ENCODE measurements at places on chromosomes 2 and 18.
A peak's percentile ranks its signal among the peaks of the same experiment; 100 is the strongest.

- no peak for DNase-seq
- no peaks in the 10 kb centered on the region for H3K36me3 ChIP-seq
- no peaks in the 10 kb centered on the region for H3K27me3 ChIP-seq
- no peak overlapping the region for H3K27ac ChIP-seq
- H3K4me3 ChIP-seq: no peak overlapping the region
Measured at GRCh38 chr2:6442252-6442985, 423.3 kb downstream of the CMPK2 start.

GRCh38 chr2:99572373-99573164 lies 82.8 kb upstream of the REV1 start:
- H3K4me1 ChIP-seq: no peaks in the 10 kb centered on the region
- no peak overlapping the region for H3K4me3 ChIP-seq
- H3K36me3 ChIP-seq: no peaks in the 10 kb centered on the region
- no peak overlapping the region for H3K27ac ChIP-seq
- no peak for DNase-seq

DNA sequence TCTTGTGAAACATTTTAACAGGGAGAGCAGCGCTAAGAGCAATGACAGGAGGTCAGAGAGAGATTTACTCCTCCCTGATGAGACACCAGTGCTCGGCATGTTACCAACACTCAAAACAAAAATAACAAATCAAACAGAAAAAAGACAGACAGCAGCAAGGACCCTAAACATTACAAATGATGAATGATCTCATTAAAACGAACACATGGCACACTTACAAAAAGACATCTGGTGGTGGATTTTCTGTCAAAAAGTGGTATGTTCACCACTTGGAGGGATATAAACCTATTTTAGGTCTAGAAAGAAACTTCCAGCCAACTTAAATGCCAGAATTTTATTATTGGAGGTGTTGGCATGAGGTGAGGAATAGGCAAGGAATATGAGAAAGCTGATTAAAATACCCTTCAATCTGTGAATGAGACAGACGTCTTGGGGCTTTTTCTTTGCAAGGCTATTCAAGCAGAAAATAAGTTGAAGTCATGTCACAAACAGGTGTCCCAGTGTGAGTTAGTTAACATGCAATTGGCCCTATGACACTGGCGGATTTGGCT lies 112.8 kb downstream of the PRELID3A start:
- peaks cover 7% of the 10 kb centered on the region for H3K4me1 ChIP-seq
- peak; percentile 22 for DNase-seq
- no peaks in the 10 kb centered on the region for H3K27me3 ChIP-seq
- H3K4me3 ChIP-seq: no peak overlapping the region
- no peak overlapping the region for H3K27ac ChIP-seq

GRCh38 chr2:69119104-69119894 lies 106.3 kb downstream of the ANTXR1 start:
- H3K27me3 ChIP-seq: no peaks in the 10 kb centered on the region
- peaks cover 23% of the 10 kb centered on the region for H3K4me1 ChIP-seq
- H3K36me3 ChIP-seq: no peaks in the 10 kb centered on the region
- no peak overlapping the region for H3K4me3 ChIP-seq

GRCh38 chr2:24875272-24875671 lies 44.8 kb downstream of the ADCY3 start:
- H3K27ac ChIP-seq: no peak overlapping the region
- H3K27me3 ChIP-seq: no peaks in the 10 kb centered on the region
- DNase-seq: no peak
- no peaks in the 10 kb centered on the region for H3K4me1 ChIP-seq

GRCh38 chr18:36130039-36130831 lies 536 bp downstream of the ELP2 start:
- H3K27me3 ChIP-seq: no peaks in the 10 kb centered on the region
- H3K27ac ChIP-seq: peak overlapping the region; percentile 100
- DNase-seq: no peak
- H3K4me1 ChIP-seq: peaks cover 13% of the 10 kb centered on the region
- H3K36me3 ChIP-seq: peaks cover 11% of the 10 kb centered on the region
- peak overlapping the region; percentile 87 for H3K4me3 ChIP-seq

- H3K36me3 ChIP-seq: no peaks in the 10 kb centered on the region
- no peak overlapping the region for H3K4me3 ChIP-seq
- DNase-seq: no peak
- H3K27ac ChIP-seq: no peak overlapping the region
- no peaks in the 10 kb centered on the region for H3K27me3 ChIP-seq
- no peaks in the 10 kb centered on the region for H3K4me1 ChIP-seq
Measured at GRCh38 chr2:52431352-52431760, 1336.2 kb upstream of the CHAC2 start.

DNA sequence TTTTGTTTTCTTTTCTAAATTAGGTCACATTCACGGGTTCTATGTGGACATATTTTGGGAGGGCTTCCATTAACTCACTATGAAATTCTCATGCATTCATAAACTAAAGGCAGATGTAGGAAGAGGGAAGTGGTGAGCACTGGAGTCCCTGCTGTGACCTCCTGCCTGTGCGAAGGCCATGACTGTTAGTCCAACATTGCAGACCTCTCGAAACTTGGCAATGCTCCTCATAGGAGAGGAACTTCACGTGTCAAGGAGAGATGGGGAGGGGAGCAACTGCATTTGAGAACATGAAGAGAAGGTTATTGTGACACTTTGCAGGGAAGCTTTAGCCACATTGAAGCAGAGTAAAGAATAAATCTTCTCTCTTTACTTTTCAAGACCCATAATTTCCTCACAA lies 126.4 kb upstream of the HNMT start:
- no peaks in the 10 kb centered on the region for H3K27me3 ChIP-seq
- no peak overlapping the region for H3K4me3 ChIP-seq
- no peak overlapping the region for H3K27ac ChIP-seq
- no peaks in the 10 kb centered on the region for H3K36me3 ChIP-seq

- peaks cover 12% of the 10 kb centered on the region for H3K4me1 ChIP-seq
- H3K36me3 ChIP-seq: no peaks in the 10 kb centered on the region
- DNase-seq: peak; percentile 79
- no peak within 1 kb of the TSS for H3K27ac ChIP-seq
- H3K27me3 ChIP-seq: peaks cover 72% of the 10 kb centered on the region
Measured at GRCh38 chr2:100819370-100820272, at the start of gene NPAS2. Gene NPAS2 (plus strand): TSS chr2:100820139. CDS start chr2:100904755, 84,616 bp downstream.

DNA sequence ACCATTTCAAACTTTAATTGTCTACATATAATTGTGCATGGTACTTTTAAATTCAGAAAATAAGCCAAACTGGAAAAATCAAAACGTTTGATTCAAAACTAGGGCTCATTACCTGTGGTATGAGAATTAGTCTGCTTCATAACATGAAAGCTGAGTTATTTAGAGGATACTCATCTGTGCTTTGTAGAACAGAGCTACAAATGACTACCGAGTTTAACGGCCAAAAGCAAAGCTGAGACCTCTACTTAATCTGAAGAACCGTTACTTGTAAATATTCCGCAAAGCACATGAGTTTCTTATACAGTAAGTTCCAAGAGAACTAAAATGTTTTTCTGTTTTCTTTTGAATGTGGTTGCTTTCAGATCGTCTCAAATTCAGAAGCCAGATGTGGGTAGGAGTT lies 123.7 kb upstream of the SMAD7 start:
- H3K27me3 ChIP-seq: no peaks in the 10 kb centered on the region
- H3K27ac ChIP-seq: no peak overlapping the region
- no peak for DNase-seq
- H3K36me3 ChIP-seq: no peaks in the 10 kb centered on the region
- no peak overlapping the region for H3K4me3 ChIP-seq

GRCh38 chr2:142750858-142751257 lies 126.6 kb upstream of the KYNU start:
- H3K36me3 ChIP-seq: no peaks in the 10 kb centered on the region
- no peak for DNase-seq
- no peaks in the 10 kb centered on the region for H3K27me3 ChIP-seq

DNA sequence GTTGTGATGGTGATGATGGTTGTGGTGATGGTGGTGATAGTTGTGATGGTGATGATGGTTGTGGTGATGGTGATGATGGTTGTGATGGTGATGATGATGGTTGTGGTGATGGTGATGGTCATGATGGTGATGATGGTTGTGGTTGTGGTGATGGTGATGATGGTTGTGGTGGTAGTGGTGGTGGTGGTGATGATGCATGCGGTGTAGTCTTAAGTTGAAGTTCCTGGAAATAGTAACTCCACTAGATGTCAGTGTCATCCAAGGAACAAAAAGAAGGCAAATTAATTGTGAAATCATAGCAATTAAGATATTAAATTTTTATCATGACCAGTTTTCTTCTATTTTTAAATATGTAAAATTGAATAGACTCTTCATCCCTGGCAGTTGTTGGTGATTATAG lies 309.2 kb downstream of the AGAP1 start:
- no peaks in the 10 kb centered on the region for H3K4me1 ChIP-seq
- H3K4me3 ChIP-seq: no peak overlapping the region
- H3K36me3 ChIP-seq: peaks cover 8% of the 10 kb centered on the region
- H3K27me3 ChIP-seq: no peaks in the 10 kb centered on the region

GRCh38 chr2:18372641-18373040 lies 187.8 kb downstream of the RDH14 start:
- H3K36me3 ChIP-seq: no peaks in the 10 kb centered on the region
- no peak overlapping the region for H3K27ac ChIP-seq
- no peak overlapping the region for H3K4me3 ChIP-seq
- peaks cover 5% of the 10 kb centered on the region for H3K4me1 ChIP-seq
- no peaks in the 10 kb centered on the region for H3K27me3 ChIP-seq
- DNase-seq: no peak

- no peak for DNase-seq
- no peak overlapping the region for H3K4me3 ChIP-seq
- peaks cover 21% of the 10 kb centered on the region for H3K36me3 ChIP-seq
- H3K27ac ChIP-seq: no peak overlapping the region
- H3K27me3 ChIP-seq: peaks cover 15% of the 10 kb centered on the region
Measured at GRCh38 chr2:217807753-217808152, 195.0 kb downstream of the TNS1 start.

- no peak for DNase-seq
- H3K36me3 ChIP-seq: no peaks in the 10 kb centered on the region
- H3K4me1 ChIP-seq: peaks cover 3% of the 10 kb centered on the region
- no peaks in the 10 kb centered on the region for H3K27me3 ChIP-seq
Measured at GRCh38 chr2:28343184-28343942, 49.3 kb upstream of the FOSL2 start.

GRCh38 chr2:236405357-236405756 lies 141.2 kb upstream of the ASB18 start:
- no peaks in the 10 kb centered on the region for H3K36me3 ChIP-seq
- H3K27me3 ChIP-seq: no peaks in the 10 kb centered on the region
- no peak overlapping the region for H3K27ac ChIP-seq
- no peak for DNase-seq

GRCh38 chr2:160111951-160112798 lies 49.8 kb upstream of the PLA2R1 start:
- H3K27me3 ChIP-seq: no peaks in the 10 kb centered on the region
- H3K4me1 ChIP-seq: peaks cover 6% of the 10 kb centered on the region
- H3K4me3 ChIP-seq: no peak overlapping the region
- no peak for DNase-seq
- H3K27ac ChIP-seq: no peak overlapping the region

- H3K4me1 ChIP-seq: peaks cover 3% of the 10 kb centered on the region
- DNase-seq: no peak
- H3K27ac ChIP-seq: no peak overlapping the region
- no peak overlapping the region for H3K4me3 ChIP-seq
Measured at GRCh38 chr18:9858642-9859041, 27.1 kb upstream of the TXNDC2 start.

DNA sequence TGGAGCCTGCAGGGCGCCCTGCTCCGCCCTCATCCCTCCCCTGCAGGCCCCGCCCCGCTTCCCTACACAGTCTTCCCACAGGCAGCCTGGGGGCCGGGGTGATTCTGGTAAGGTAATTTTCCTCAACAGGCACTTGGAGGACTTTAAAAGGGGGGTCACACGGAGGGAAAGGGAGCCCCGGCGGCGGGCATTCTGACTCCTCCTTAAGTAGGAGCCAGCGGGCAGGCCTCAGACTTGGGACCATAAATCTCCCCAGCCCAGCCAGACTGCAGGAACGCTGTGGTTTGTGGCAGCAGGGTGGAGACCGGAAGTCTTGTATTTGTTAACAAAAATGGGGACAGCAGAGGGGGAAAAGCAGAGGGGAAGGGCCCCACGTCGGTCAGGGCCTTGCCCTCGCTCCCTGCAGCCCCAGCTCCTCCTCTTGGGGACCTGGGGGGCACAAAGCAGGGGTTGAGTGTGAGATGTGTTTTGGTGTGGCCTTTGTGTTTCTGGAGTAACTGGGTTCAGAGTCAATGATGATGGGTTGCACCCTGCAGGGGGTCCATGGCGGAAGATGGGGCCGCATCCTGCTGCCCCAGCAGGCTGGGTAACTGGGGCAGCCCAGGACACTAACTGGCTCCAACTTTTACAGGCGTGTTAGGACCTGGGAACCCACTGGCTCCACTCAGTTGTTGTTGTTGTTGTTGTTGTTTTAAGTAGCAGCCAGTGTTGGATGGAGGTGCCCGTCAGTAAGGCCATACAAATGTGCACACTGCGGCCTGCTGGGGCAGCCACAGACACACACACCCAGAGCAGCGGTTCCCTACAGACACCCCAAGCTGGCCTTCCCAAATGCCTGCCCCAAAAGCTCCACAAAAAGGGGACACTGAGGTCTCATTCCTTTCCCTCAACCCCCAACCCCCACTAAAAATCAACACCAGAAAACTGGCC lies 27.7 kb downstream of the SMAD7 start:
- peak; percentile 82 for DNase-seq
- no peaks in the 10 kb centered on the region for H3K27me3 ChIP-seq
- H3K27ac ChIP-seq: peak overlapping the region; percentile 81
- H3K4me1 ChIP-seq: peaks cover 37% of the 10 kb centered on the region
- peaks cover 10% of the 10 kb centered on the region for H3K36me3 ChIP-seq

DNA sequence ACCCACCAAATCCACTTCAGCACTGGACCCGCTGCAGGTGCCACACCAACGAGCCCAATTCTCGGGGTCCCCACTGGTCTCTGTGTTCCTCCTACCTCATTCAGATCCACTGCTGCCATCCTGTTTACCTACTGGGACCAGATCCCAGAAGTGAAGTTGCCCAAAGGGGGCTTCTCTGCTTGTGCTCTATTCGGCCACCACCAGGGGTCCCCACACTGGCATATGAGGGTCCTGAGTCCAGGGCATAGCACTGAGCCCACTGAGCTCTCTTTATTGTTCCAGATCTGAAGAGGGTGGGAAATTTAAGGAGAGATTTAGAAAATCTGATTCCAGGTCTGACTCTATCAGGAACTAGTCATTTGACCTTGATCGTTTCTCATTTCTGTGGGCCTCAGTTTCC lies 2.4 kb downstream of the GPR45 start:
- no peaks in the 10 kb centered on the region for H3K27me3 ChIP-seq
- DNase-seq: peak; percentile 56
- H3K4me1 ChIP-seq: no peaks in the 10 kb centered on the region
- no peak overlapping the region for H3K27ac ChIP-seq
- no peaks in the 10 kb centered on the region for H3K36me3 ChIP-seq
- H3K4me3 ChIP-seq: no peak overlapping the region

DNA sequence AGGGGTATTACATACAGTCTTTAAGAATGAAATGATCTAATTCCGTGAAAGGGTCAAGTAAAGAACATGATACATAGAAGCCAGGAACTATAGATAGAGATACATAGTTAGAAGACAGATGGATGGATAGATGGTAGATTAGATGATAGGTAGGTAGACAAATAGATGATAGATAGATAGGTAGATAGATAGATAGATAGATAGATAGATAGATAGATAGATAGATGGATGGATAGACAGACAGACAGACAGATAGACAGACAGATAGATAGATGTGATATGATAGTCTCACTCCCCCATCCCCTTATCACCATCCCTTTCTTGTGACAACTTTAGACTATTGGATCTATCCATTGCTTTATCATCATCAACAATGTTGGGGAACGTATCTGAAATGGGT lies 448.2 kb downstream of the METTL4 start:
- H3K4me1 ChIP-seq: no peaks in the 10 kb centered on the region
- H3K4me3 ChIP-seq: no peak overlapping the region
- H3K27ac ChIP-seq: no peak overlapping the region

GRCh38 chr2:177738461-177739235 lies 333.9 kb downstream of the PDE11A start:
- no peak overlapping the region for H3K27ac ChIP-seq
- no peak overlapping the region for H3K4me3 ChIP-seq
- no peak for DNase-seq

Measured in cardiac muscle cell (in vitro differentiated cells and primary cell).